T-cell (primary cell): ENCODE measurements at places on chromosomes 11 and 22.

DNA sequence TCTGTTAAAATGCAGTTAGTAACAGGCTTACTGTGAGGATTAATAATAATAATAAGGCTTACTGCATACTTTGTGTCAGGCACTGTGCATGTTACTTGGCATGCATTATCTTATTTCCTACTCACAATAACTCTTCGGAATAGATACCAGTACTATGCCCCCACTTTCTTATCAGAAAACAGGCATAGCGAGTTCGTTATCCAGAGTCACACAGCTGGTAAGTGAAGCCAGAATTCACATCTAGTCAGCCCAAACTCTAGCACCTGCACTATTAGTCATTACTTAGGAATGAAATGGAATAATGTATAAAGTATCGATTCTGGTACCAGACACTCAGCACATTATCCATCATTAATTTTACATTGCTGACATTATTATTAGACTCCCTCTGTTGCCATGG is 155.7 kb upstream of the BLID start:
- no peak for DNase-seq

GRCh38 chr11:72014761-72015320 is 16.1 kb downstream of the IL18BP start:
- DNase-seq: no peak

DNA sequence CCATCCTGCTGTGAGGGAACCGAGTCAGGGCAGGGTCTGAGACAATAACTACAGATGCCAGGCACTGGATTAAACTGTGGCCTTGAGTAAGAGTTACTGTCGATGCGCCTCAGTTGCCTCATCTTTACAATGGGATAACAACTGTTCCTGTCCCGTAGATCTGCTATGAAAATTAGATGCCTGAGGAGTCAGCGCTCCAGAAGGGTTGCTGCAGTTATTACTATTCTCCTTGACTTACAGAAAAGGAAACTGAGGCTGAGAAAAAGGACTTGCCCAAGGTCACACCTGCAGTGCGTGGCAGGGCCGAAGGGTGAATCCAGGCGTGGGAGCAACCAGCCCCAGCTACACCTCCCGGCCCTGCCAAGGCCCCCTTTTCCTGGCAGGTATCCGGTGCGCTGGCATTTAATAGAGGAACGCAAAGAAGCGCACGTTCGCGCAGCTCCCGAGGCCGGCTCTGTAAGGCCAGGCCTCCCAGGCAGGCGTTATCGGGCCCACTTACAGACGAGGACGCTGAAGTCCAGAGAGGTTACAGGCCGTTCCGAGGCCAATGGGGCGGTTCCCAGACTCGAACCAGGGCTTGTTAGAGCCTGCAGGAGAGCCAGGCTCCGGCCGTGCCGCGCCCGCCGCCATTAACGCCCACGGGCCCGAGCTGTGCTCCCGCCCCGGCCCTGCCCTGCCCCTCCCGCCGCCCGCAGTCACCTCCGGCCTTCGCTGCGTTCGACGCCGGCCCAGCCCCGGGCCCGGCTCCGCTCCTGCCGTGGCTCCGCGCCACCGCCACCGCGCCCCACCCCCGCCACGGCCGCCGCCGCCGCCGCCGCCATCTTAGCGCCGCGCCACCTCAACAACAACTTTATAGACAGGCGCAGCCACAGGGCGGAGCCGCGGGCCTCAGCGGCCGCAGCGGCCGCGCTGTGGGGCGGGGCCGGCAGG is at the start of gene C11orf68:
C11orf68 (minus strand) TSS at position 852 of the 930 bp plus-strand sequence; CDS start at position 821, 31 bp downstream.
- DNase-seq: no peak

- DNase-seq: no peak
Measured at GRCh38 chr11:31636983-31637382, 127.4 kb downstream of the ELP4 start.

DNA sequence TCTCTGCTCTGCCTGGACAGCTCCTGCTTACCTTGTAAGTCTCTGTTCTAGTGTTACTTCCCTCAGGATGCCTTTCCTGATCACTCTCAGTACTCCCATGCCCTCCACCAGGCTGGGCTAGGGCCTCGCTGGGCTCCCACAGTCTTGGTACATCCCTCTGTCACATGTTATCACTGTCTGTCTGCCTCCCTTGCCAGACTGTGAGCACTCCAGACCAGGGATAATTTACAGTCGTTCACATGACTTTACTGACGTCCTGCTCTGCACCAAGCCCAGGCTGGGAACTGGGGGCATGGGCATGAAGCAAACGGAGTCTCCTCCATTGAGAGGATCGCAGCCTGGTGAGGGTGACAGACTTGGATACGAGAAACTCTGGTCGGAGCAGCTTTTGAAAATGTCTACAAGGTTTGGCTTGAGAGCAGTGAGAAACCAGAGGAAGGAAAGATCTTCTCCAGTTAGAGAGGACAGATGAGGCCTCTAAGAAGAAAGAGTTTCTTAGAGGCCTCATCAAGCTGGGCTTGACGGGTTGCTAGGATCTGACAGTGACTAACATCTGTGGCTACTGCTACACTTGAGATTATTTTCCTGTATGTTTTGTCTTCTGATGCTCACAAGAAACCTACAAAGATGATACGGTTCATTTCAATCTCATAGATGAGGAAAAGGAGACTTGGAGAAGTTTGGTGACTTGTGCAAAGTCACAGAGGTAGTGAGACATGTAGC is 12.5 kb downstream of the USP35 start:
- DNase-seq: no peak

GRCh38 chr11:104695065-104695463 is 203.2 kb downstream of the CASP12 start:
- DNase-seq: no peak

DNA sequence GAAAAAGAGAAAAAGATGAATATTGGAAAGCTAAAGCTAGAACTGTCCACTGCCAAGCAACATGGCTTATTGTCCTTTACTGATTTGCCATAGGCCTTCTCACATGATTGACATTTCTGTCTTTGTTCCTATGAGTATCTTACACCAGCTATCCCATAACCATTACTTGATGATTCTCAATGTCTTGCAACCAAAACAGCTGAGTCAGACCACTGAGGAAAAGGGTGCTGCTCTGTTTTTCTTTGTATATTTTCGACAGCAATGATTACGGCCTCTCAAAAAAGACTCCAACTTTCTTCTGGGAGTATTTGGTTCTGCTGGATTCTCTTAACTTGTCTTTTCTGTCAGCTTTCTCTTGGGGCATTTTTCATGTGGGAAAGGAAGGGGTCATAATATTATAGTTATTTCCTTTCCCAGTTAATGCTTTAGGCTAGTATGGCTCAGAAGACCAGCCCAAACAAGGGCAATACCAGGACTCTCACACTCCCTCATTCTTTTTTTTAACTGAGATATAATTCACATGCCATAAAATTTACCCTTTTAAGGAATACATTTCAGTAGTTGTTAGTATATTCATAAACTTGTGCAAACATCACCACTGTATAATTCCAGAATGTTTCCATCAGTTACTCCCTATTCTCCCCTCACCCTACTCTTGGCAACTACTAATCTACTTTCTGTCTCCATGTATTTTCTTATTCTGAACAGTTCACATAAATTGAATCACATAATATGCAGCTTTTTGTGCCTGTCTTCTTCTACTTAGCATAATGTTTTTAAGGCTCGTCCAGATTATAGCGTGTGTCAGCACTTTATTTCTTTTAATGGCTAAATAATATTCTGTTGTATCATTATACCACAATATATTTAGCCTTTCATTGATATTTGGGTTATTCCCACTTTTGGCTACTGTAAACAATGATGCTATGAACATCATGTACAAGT is 31.1 kb upstream of the FAR1 start:
- DNase-seq: no peak

DNA sequence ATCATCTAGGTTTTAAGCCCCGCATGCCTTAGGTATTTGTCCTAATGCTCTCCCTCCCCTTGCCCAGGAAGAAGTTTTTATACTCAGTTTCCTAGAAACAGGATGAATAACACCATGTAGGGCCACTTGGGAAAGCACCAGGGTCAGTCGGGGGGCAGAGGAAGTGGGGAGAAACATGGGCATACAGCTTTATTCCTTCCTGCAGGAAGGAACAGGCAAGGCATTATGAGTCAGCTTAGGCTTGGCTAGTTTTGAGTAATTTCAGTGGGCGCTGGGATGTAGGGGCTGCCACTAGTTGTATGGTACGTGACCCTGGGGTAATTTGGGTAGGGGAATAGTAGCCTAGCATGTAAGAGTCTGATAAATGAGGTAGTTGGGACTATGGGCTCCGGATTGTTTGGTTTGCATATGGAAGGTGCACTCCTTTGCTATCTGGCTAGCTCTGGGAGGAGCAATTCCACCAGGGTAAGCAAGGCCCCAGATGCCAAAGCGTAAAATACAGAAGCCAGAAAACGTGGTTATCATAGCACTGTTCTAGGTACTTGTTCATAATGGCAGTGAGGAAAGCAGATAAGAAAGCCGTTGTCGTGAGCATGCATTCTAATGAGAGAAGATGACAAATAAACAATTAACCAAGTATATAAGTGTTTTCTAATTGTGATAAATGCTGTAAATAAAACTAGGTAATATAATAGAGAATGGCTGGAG is 24.8 kb downstream of the ACER3 start:
- DNase-seq: no peak

DNA sequence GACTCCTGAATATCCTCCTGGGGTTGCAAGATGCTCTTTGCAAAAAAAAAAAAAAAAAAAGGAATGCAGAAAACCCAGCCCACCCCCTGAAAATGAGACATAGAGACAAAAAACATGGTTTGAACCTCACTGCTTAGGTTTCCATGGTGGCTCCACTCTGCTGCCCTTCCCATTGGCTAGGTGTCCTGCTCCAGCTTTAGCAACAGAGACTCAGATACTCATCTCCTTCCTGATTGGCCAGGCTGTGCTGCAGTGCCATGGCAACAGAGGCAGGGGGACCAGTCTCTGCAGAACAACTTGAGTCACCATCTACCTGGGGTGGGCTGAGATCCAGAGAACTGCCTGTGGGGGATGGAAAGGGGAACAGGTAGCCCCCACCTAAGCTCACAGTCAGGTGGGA is 17.4 kb upstream of the YWHAH start:
- no peak for DNase-seq

- DNase-seq: no peak
Measured at GRCh38 chr11:8228231-8228630, 35.4 kb downstream of the LMO1 start.

DNA sequence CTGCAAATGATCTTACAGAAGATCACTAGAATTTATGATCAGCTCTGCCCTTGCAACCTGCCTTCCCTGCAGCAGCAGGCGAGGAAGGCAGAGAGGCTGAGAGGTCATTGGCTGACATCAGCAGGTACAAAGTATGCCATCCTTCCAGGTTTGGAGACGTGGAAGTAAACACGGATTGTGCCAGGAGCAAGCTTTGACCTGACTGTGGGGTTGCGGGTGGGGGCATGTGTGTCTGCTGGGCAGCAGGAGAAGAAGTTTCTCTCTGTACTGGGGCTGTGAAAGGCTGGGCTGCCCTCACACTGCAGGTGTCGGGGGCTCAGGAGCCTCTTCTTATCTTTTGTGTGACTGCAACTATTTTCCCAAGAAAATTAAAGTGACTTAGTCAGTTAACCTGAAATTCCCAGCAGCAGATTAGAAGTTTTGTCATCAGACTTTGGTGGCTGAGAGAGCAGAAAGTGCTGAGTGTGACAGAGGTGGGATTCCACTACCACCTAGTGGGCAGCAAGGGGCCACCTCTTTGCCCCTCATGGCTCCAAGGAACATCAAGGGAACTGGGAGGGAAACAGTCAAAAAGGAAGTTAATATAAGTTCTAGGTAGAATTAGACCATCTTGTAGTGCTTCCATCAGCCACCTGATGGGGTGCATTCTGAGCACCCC is 565.9 kb downstream of the ETS1 start:
- DNase-seq: no peak

GRCh38 chr11:62593434-62594044 is 2.2 kb upstream of the TUT1 start:
- DNase-seq: peak; percentile 76

DNA sequence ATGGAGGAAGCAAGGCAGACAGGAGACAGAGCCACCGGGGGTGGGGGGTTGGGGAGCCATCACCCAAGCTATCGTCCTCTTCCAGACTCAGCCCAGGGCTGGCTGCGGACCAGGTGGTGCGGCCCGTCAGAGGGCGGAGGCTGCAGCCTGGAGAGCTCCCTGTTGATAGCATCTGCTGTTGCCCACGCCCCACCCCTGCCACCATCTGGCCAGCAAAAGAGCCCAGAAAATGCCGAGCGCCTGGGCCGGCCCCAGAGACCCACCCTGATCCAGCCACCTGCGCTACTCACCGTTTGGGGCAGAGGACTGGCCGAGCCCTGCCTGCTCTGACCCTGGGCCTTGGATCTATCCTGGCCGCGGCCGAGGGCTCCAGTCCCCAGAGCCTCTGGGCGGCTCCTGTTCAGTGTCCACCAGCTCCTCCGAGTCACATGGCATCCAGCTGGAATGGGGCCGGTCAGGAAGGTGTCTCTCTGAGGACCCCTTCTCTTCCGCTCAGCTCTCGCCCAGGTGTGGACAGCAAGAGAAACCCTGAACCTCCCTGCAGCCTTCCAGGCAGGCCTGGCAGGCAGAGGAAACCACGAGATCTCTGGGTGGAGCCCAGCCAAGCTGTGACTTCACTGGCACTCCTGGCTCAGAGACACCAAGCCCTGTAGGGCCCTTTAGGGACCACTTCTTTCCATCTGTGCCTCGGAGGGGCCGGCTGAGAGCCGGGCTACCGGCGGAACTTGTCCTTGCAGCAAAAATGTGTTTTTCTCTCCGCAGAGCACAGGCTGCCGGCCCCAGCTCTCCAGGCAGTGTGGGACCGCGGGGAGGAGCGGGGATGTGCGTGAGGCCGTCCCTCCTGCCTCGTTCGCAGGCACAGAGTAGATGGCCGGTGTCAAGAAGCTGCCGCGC is at the start of gene MRGPRE:
MRGPRE (minus strand) TSS at position 567 of the 894 bp plus-strand sequence. CDS start 3,618 bp downstream, outside the sequence.
- DNase-seq: no peak

DNA sequence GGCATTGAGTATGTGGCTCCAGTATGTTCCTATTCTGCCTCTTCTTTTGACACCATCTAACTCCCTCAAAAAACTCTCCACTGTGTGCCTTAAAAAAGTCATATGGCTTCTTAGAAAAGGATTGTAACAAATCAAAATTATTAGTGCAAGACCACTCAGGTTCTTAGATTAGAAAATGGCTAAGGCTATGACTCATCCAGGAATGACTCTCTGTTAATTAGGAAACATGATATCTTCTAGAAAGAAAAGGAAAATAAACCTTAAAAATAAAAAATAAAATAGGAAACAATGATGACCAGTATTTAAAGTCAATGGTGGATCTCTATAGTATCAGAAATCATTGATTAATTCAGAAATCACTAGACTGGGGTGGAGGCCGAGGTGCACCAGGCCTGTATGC is 21.7 kb downstream of the SLC25A17 start:
- no peak for DNase-seq

- no peak for DNase-seq
Measured at GRCh38 chr11:47857892-47858543, 9.9 kb upstream of the NUP160 start.

GRCh38 chr11:68049509-68050370 is 10.9 kb downstream of the TCIRG1 start:
- no peak for DNase-seq

DNA sequence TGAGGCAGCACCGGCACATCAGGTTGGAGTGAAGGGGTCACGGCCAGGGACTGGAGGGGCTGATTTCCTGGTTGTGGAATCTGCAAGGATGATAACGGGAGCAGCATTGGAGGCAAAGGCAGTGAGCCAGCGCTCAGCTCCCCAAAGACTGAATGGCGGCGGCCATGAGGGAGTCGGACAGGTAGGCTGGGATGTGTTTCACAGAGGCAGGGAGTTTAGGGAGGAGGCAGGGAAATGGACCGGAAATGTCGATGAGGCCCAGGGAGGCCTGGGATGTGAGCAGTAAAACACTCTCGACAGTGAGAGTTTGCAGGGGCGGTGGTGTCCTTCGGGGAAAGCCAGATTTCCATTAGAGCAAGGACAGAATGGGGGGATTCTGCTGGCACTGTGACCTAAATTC is 64.2 kb upstream of the EIF3D start:
- DNase-seq: no peak
